NCI-H524 treated with DMSO at 0.1 percent for 48 hours (cell line): ENCODE measurements at places on chromosomes 11 and 22.

DNA sequence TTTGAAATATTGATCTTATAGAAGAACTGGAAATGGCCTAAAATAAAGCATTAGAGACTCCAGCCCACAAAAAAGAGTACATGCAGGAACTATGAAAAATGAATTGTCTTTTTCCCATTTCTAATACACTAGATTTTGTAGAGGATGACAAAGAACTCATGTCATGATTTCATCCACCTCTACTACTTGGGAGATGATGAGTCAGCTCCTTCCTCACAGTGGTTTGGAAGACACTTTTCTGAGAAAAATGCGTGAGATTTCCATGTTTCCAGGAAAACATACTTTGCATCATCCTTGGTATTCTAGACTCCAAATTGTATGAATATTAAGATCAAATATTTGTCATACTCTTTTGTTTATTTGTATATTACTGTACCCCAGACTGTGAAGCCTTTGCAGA is 500.5 kb downstream of the FAM181B start:
- DNase-seq, result no peak

DNA sequence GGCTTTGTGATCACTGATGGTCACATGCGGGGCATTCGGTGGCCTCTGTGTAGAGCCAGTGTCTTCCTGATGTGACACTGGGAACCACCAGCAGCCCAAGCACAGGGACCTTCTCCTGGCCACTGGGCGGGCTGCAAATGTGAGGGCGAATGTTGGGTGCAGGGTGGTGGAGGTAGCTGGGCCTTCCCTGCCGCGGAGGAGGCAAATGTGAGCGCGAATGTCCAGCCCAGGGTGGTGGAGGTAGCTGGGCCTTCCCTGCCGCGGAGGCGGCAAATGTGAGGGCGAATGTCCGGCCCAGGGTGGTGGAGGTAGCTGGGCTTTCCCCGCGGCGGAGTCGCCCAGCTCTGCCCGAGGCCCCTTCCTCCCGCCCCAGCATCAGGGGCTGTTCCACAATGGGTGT is 23.3 kb downstream of the PTDSS2 start:
- DNase-seq, result no peak

- DNase-seq, result peak; percentile 65
These were observed 23.6 kb upstream of the UPB1 start for GRCh38 chr22:24471570-24471969.

GRCh38 chr22:19599626-19600243 is 75.5 kb upstream of the CLDN5 start:
- DNase-seq, result no peak

DNA sequence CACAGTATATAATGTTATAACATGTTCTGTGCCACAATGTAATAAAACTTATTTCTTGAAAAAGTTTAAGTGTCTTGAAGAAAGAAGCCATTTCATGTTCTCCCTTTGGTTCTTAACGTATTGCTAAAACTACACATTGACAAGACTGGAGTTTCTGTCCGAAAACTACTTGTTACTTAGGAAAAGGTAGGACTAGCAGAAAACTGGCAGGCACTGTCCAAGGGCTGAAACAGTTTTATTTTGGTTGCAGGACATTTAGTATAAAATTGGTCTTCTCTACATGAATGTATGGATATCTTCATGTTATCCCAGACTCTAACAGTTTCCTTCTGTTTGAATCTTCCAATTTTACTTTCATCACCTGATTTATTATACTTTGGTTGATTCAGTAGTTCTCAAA is 1027.1 kb downstream of the LRRC4C start:
- no peak for DNase-seq

GRCh38 chr11:64743591-64744543 is at the start of gene RASGRP2:
Gene RASGRP2 (minus strand): TSS chr11:64744142. CDS start chr11:64742866, 1,276 bp downstream.
- no peak for DNase-seq

DNA sequence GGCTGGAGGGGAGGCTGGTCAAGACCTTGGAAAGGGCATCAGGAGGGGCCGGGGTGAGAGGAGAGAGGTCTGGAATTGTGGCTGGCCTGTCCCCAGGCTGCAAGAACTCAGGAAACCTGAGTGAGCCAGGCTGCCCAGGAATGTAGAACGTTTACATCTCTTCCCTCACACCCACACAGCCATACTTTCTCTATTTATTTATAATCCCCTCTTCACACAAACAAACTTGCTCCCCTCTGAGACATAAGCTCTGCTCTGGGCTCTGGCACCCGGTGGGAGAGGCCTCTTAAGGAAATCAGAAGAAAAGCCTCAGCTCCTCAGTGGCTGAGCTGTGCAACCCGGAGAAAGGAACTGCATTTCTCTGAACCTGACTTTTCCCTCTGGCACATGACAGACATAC is 5.5 kb downstream of the CHRDL2 start:
- no peak for DNase-seq

DNA sequence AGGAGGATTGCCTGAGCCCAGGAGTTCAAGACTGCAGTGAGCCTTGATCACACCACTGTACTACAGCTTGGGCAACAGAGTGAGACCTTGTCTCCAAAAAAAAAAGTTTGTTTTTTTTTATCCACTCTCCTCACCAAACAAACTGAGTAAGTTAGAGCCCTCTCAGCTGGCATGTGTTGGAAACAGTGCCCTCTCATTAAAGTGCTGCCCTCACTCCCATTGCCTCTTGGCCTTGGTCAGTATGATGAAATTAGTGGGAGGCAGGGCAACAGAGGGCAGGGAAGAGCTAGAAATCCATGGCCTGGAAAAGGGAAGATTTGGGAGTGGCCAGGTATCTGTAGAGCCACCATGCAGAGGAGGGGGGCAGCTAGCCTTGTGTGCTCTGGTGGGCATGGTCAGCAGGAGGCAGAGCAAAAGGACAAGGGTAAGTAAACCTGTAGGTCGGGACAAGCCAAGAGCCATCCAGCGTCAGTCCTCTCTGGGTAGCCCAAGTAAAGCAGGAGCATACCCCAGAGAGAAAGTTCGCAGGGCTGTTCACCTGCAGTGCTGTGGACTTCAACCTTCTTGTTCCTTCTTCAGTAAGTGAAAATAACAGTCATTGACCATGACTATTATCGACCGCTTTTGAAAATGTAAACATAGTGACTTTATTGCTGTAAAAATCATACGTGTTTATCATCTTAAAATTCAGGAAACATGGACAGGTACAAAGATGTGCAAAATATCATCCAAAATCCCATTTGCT is 28.2 kb downstream of the PIK3IP1 start:
- DNase-seq, result no peak

DNA sequence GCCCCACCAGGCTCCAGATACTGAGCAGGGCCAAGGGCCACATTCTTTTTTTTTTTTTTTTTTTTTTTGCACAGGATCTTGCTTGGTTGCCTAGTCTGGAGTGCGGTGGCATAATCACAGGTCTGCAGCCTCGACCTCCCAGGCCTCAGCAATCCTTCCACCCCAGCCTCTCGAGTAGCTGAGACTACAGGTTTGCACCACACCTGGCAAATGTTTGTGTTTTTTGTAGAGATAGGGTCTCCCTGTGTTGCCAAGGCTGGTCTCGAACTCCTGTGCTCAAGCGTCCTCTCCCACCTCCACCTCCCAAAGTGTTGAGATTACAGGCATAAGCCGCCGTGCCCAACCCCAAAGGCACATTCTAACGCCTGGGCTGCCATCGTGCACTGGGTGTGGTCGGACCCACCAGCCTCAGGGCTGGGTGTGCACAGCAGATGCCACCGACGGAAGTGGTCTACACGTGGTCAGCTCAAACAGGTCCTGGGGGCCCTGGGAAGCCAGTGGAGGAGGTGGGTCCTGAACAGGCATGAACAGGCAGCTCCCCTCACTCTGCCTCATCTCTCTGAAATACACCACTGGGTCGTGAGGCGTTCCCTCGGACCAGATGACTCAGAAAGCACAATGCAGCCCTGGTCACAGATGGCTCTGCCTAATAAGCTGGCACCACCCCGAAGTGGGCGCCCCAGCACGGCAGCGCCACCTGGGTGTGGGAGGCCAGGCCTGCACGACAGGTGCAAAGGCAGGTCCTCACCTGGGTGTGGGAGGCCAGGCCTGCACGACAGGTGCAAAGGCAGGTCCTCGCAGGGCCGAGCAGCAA is 5.1 kb upstream of the B4GALNT4 start:
- DNase-seq, result no peak

- DNase-seq, result no peak
These were observed 2.5 kb downstream of the NNMT start for GRCh38 chr11:114298710-114299109.

- DNase-seq, result no peak
These were observed 404.5 kb downstream of the INSC start for GRCh38 chr11:15519124-15519791.

DNA sequence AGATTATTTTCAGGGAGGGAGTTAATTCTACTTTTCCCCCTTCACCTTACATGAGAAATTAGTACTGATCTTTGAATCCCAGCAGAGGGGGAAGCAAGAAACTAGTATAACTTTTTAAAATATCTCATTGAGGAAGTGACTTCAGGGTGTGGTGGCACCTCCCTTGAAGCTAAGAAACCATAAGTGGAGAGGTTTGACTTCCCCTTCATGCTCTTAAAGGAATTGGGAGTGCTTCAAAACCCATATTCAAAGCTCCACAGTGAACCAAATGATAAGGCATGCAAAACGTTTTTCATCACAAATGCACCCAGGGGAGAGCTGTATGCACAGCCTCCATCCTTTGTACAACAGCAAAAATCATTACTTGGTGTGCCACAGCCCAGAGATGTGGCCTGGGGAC is 540 bp downstream of the MS4A14 start:
- no peak for DNase-seq

GRCh38 chr11:33663121-33663520 is 37.5 kb downstream of the C11orf91 start:
- no peak for DNase-seq

DNA sequence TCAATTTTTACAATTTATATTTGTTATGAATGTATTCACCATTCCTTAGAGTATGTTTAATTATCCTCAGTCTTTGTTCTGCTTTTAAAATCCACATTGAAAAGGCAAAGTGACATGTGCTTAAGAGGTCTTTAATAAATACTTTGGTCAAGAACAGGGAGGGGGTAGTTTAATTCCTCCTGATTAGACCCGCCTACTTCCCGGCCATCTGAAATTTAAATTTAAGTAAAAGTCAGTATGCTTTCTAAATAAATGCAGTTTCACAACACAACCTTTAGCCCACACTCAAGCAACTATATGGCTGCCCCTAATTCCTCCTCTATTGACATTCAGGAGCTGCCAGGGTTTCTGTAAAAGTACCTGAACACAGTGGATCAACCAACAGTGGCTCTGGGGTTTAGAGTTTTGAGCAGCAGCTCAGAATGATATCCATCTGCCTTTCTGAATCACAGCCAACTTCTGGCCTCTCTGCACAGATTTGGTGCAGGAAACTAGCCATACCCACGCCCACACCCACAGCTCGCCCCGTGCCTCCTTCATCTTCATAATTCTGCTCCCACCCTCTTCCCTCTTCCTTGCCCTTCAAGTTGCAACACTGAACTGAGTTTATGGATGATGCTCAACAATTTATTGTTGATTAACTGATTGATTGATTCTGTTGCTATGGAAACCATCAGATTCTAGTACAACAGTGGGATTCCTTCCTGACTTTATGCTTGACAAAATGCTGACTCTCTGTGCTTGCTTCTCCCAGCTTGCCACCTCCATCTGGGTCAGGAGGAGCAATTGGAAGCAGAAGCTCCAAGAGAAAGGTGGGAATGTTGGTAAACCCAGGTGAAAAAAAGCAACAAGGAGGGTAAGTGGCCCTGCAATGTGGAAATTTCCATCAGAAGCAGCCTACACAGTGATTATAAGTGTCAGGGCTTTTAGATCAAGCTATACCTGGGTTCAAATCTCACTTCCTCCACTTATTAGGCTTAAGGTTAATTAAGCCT is 70.8 kb downstream of the PANX1 start:
- DNase-seq, result no peak

- DNase-seq, result no peak
These were observed 30.6 kb downstream of the SREBF2 start for GRCh38 chr22:41863472-41863871.

DNA sequence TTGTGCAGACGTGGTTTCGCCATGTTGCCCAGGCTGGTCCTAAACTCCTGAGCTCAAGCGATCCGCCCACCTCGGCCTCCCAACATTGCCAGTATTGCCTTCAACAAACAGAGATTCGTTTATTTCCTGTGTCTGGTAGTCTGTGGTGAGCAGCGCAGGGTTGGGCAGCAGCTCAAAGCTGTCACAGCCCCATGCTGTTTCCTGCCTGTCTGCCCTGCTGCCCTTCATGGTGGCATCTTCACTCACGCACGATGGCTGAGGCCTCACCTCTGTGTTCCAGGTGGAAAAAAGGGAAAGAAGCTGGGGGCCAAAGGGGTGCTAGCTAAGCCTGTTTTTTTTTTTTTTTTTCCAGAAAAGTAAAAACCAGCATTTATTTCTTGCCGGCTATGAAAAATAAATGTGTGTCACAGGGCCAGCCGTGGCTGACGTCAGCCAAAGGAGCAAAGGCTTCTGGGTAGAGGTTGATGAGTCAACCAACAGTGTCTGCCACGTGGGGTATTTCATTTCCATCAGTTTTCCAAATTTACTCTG is 28.8 kb downstream of the TBC1D22A start:
- DNase-seq, result no peak

GRCh38 chr11:27216270-27217149 is 146.5 kb downstream of the CCDC34 start:
- DNase-seq, result peak; percentile 90

DNA sequence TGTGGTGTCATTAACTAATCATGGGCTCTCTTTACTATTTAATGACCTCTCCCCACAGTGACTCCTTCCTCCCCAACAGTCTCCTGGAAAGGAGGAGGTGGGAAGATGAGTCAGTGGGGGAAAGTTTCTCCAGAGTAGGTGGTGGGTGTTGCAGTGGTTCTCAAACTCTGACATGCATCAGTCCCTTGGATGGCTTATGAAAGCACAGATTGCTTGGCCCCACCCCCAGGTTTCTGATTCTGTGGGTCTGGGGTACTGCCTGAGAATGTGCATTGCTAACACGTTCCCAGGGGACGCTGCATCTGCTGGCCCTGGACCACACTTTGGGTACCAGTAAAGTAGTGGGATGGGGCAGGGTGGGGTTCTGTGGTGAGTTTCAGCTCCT is 9.8 kb downstream of the CD82 start:
- DNase-seq, result no peak

DNA sequence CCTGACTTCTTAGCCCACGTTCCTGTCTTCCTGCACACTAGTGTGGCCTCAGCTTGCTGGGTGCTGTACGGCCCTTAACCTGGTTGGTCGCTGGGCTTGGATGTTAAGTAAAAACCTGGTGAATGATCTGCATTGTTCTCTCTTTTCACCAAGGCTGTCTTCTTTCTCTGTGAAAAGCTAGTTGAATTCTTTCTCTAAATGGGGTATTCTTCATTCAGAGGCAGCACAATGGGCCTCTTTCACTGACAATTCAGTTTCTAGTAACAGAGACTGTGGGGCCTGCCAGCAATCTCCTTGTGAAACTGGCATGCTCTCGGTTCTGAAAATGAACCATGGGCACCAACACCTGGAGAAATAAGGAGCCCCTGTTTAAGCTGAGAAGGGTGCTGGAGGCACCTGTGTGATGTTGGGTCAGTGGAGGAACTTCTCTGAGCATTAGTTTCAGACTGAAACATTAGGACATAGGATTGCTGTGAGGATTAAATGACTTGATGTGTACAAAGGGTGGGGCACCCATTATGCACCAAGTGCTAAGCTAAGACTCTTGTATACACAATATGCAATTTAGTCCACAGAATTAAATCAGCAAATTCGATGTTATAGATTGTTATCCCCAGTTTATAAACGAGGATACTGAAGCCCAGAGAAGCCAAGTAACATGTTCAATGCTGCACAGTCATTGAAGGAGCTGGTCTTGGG is 33.1 kb upstream of the ELF5 start:
- no peak for DNase-seq
